Keratinocyte (primary cell): ENCODE measurements at places on chromosomes 7 and 10.

GRCh38 chr10:74960670-74961069 lies 134.3 kb downstream of the KAT6B start:
- H3K36me3 ChIP-seq, result peaks cover 2% of the 10 kb centered on the region
- peaks cover 4% of the 10 kb centered on the region for H3K4me1 ChIP-seq
- no peaks in the 10 kb centered on the region for H3K27me3 ChIP-seq
- DNase-seq, result no peak

DNA sequence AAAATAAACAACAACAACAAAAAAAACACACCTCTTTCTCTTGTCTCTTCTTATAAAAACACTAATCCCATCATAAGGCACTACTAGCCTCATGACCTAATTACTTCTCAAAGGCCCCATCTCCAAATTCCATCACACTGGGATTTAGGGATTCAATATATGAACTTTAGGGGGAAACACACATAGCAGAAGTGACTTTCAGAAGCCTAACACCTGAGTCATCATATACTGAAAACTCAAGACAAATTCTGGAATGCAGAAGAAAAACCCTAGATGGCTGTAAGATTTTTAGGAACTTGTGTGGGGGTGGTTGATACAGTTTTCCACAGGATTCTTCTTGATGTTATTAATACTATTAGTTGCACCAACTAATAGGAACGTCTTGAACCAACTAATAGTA lies 33.7 kb upstream of the CSTF2T start:
- no peak overlapping the region for H3K27ac ChIP-seq
- no peaks in the 10 kb centered on the region for H3K4me1 ChIP-seq
- no peaks in the 10 kb centered on the region for H3K27me3 ChIP-seq
- DNase-seq, result no peak

DNA sequence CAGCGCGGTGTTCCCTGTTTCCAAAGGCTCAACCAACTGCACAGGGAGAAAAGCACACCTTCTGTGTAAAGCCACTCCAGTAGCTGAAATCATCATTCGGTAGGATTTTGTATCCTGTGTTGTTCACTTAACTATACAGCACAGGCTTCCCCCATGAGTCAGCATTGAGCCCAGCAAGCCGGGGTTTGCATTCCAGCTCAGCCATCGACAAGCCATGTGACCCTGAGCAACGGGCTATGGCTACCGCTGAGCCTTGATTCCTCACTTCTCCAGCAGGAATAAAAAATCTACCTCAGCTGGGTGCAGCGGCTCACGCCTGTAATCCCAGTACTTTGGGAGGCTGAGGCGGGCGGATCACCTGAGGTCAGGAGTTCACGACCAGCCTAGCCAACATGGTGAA lies 44.1 kb upstream of the ATP6V0A4 start:
- H3K27ac ChIP-seq, result no peak overlapping the region
- no peaks in the 10 kb centered on the region for H3K36me3 ChIP-seq
- H3K4me3 ChIP-seq, result no peak overlapping the region
- H3K4me1 ChIP-seq, result no peaks in the 10 kb centered on the region
- H3K27me3 ChIP-seq, result no peaks in the 10 kb centered on the region

- H3K27me3 ChIP-seq, result no peaks in the 10 kb centered on the region
- H3K36me3 ChIP-seq, result no peaks in the 10 kb centered on the region
- no peak for DNase-seq
- no peak overlapping the region for H3K4me3 ChIP-seq
- no peak overlapping the region for H3K27ac ChIP-seq
Measured at GRCh38 chr10:114634609-114634979, 23.5 kb downstream of the ABLIM1 start.

DNA sequence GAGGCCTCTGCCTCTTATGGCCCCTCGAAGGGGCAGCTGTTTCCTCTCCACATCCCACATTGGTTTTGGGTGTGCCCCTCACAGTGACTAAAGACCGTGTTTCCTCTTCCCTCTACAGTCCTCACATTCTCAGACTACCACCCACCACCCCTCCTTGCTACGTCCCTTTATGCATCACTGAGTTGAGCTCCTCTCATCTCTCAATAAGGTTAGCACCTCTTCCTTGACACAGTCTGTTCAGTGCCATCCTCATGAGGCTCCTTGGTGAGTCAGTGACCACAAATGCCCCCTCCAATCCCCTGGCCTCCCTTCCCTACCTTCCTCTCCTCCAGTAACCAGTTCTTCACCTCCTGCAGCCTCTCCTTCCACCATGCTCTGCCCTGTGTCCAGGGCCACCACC lies 239.1 kb upstream of the MYO3A start:
- H3K4me3 ChIP-seq, result no peak overlapping the region
- no peak overlapping the region for H3K27ac ChIP-seq
- H3K36me3 ChIP-seq, result no peaks in the 10 kb centered on the region
- no peaks in the 10 kb centered on the region for H3K27me3 ChIP-seq

DNA sequence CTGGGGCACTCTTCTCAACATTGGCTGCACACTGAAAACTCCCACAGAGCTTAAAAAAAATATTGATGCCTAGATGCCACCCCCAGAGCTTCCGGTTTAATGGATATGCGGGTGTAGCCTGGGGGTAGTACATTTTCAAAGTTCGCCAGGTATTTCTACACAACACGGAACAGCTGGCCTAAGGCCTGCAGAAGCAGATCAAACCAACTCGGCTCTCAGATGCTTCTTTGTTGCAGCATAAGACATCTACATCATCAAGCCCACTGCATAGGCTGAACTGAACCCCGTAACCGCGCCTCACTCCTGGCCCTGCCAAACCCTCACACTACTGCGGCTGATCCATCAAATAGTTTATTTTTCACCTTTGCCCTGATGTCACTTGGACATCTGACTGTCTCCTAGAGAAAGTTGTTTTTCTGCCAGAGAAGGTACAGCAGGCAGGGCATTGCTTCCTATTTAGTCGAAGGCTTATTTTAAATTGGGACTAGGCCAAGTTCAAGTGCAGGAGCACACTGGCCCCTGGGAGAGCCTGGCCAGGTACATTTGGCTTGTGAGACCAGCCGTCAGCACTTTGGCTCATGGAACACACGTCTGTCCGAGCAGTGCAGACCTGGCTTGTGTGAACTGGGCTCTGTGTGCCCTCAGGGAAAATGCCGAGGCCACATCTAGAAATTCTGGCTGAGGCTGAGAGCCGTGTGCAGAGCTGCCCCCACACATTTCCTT lies 113.3 kb downstream of the TACC2 start:
- H3K36me3 ChIP-seq, result no peaks in the 10 kb centered on the region
- no peak overlapping the region for H3K4me3 ChIP-seq
- H3K27me3 ChIP-seq, result no peaks in the 10 kb centered on the region
- no peak overlapping the region for H3K27ac ChIP-seq
- H3K4me1 ChIP-seq, result peaks cover 11% of the 10 kb centered on the region

DNA sequence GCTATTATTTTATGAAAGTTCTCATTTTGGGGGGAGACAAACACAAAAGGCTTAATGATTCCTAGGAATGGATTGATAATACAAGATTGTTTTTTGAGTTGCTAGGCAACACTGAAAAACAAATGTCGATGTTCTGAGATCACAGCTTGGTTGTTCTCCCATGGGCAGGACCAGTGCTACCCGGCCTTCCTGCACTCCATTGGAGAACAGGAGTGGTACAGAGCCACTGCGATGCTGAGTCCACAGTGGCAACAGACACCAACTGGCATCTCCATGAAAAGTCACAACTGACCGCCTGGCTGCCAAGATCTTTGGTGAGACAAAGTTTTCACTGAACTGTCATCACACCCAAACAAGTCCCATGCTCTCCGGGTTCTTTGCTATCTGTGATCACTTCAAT lies 68.9 kb upstream of the NMT2 start:
- H3K27me3 ChIP-seq, result no peaks in the 10 kb centered on the region
- H3K36me3 ChIP-seq, result no peaks in the 10 kb centered on the region
- no peak overlapping the region for H3K27ac ChIP-seq

- H3K27me3 ChIP-seq, result no peaks in the 10 kb centered on the region
- no peak overlapping the region for H3K27ac ChIP-seq
- H3K4me1 ChIP-seq, result peaks cover 11% of the 10 kb centered on the region
- no peak for DNase-seq
- no peak overlapping the region for H3K4me3 ChIP-seq
Measured at GRCh38 chr10:21260506-21261149, 264.9 kb downstream of the SKIDA1 start.

- H3K4me1 ChIP-seq, result peaks cover 3% of the 10 kb centered on the region
- no peak overlapping the region for H3K4me3 ChIP-seq
- peaks cover 1% of the 10 kb centered on the region for H3K36me3 ChIP-seq
- no peaks in the 10 kb centered on the region for H3K27me3 ChIP-seq
Measured at GRCh38 chr10:74434547-74434946, 283.5 kb downstream of the ADK start.

DNA sequence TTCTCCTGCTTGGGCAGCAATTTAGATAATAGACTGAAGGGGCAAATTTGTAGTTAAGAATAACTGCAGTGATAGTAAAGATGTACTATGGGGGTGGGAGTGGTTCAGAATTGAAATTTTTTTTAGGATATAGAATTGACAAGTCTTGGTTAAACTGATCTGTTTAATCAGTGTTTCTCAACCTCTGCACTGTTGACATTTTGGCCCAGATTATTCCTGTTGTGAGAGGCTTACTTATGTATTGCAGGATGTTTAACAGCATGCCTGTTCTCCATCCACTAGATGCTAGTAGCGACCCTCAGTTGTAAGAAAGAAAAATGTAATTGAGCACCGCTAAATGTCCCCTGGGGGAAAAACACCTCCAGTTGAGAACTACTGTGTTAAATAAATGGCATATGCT lies 176.5 kb downstream of the CCDC7 start:
- H3K4me1 ChIP-seq, result no peaks in the 10 kb centered on the region
- H3K4me3 ChIP-seq, result no peak overlapping the region
- no peaks in the 10 kb centered on the region for H3K36me3 ChIP-seq
- DNase-seq, result no peak

GRCh38 chr10:122263971-122264370 lies 7.1 kb upstream of the BTBD16 start:
- H3K36me3 ChIP-seq, result no peaks in the 10 kb centered on the region
- no peak for DNase-seq
- H3K27me3 ChIP-seq, result no peaks in the 10 kb centered on the region
- H3K4me1 ChIP-seq, result peaks cover 7% of the 10 kb centered on the region

- H3K4me1 ChIP-seq, result no peaks in the 10 kb centered on the region
- no peak overlapping the region for H3K27ac ChIP-seq
- no peaks in the 10 kb centered on the region for H3K36me3 ChIP-seq
- H3K4me3 ChIP-seq, result no peak overlapping the region
- H3K27me3 ChIP-seq, result no peaks in the 10 kb centered on the region
Measured at GRCh38 chr7:50731703-50732582, 50.8 kb downstream of the GRB10 start.

DNA sequence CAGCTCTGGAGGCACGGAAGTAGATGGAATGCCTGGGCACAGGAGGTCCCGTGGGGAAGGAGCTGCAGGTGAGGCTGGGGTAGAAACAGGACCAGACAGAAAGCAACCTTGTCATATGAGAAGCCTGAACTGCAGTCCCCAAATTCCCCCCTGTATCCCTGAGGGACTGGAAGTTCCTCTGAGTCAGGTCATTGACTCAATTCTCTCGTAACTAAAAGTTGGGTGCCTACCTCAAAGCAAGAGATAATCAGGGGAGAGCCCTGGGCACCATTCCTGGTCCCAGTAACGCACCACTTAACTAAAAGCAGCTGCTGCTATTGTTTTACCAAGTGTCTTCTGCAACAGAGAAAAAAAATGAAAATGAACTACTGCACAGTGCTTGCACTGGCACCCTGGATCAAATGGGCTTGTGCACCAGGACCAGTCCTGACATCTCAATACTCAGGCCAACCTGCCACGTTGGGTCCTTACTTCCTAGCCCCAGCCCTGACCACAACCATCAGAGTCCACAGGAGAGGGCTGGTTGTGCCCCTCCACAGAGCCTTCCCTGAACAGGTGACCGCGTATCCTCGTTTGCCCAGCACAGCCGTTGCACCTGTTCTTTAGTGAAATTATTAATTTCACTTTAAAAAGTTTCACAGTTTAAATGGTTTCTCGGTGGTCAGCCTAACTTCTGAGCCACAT lies 79.3 kb downstream of the GRID1 start:
- H3K4me3 ChIP-seq, result no peak overlapping the region
- no peaks in the 10 kb centered on the region for H3K4me1 ChIP-seq
- no peaks in the 10 kb centered on the region for H3K36me3 ChIP-seq

DNA sequence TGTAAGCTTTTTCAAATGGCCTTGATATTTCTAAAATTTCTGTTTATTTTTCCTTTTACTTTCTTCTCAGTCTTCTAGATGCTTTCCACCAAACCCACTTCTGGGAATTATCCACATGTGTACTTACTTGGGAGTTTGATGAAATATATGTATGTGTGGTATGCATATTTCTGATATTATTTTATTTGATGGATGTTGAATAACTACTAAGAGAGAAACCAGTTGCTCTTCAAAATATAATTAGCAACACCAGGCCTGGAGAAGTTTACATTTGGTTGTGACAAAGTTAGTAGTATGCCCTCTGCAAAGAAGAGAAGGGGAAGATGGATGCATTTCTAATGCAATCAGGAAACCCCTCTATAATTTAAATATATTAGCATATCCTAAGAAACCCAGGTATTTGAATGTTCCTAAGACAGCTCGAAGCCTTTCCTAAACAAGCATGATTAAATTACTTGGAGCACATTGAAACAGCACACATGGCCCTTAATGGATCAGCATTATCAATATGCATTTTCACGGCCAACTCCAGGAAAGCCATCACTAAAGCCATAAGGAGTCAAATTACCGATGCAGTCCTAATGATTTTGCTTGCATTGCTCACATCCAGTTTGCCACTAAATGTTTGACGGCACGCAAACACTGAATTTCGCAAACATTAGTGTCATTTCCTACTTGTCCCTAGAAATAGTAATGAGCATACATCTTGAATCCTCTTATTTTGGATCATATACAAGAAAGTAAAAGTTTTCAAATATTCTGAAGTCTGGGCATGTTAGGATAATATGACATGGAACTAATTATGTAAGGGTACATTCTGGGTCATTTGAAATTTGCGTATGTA lies 393.8 kb downstream of the EXOC4 start:
- H3K4me1 ChIP-seq, result peaks cover 8% of the 10 kb centered on the region
- no peaks in the 10 kb centered on the region for H3K36me3 ChIP-seq
- DNase-seq, result no peak
- no peaks in the 10 kb centered on the region for H3K27me3 ChIP-seq

DNA sequence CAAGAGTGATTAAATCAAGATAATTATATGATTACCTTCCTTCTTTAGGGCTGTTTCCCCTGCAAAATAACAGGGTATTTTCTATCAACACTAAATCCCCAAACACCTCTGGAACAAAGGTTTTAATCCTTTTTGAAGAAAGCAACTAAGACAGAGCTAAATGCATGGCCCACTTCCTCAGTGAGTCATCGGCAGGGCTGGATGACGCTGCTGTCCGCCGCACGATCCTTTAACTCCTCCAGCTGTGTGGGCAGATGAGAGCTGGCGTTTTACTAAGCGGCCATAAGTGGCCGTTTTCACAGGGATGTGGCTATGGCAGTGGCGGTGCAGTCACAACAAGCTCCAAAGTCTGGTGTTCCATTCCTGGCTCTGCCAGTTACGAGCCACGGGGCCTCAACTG lies 76.0 kb upstream of the C1QL3 start:
- no peaks in the 10 kb centered on the region for H3K4me1 ChIP-seq
- DNase-seq, result no peak
- no peak overlapping the region for H3K4me3 ChIP-seq
- H3K27me3 ChIP-seq, result no peaks in the 10 kb centered on the region
- H3K27ac ChIP-seq, result no peak overlapping the region
- H3K36me3 ChIP-seq, result no peaks in the 10 kb centered on the region
